Stimulated activated CD4-positive, alpha-beta T cell treated with anti-CD3 and anti-CD28 coated beads, TNF-alpha, amount 100 ng/mL, for 1 hour (primary cell): ENCODE measurements at places on chromosomes 7 and 10.

DNA sequence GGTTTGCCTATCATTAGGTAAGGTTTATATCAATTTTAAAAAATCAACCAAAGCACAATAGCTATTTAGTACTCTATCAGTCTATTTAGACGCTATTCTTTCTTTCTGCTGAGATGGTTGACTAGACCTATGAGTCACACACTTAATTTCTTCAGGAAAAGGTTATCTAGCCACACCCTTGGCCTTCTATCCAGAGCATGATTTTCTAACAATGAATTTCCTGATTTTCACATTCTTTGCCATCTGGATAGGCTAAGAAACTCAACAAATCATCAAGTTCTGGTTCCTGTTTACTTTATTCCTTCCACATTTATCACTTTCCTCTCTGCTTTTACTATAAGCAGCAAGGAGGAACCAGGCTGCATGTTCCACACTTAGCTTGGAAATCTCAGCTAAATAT, 8.1 kb downstream of the PRPS1L1 start:
- no peak for DNase-seq

DNA sequence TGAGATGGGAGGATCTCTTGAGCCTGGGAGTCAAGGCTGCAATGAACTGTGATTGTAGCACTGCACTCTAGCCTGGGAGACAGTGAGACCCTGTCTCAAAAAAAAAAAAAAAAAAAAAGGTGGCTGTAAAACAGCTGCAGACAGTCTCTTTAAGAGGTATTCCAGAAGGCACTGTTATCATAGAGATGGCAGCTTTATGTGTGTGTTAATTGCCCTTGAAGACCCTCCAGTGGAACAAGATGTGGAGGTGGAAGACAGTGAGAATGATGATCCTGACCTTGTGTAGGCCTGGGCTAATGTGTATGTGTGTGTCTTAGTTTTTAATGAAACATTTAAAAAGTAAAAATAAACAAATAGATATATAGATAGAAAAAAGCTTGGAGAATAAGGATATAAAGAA, 66.0 kb downstream of the ZNF487 start:
- no peak for DNase-seq

GRCh38 chr7:4667776-4668509, 14.2 kb upstream of the FOXK1 start:
- DNase-seq, result no peak

DNA sequence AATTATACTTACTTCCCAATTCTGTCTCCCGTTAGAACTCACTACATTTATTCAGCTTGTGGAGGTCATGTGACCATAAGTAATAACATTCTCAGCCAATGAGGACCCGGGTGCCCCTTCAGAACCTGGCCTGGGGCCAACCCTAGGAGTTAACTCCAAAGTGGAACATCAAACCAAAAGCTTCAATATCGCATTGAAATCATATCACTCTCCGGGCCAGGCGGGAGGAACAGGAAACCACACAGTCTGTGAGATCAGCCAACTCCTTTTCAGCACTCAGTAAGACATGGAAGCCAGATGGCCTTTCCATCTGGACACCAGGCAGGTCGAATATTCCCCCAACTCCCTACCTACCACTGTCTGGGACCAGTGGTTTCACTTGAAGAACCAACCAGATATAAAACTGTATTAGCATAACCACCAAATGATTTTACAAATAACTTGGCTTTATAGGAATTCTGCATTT, 5.5 kb downstream of the CREB3L2 start:
- no peak for DNase-seq

DNA sequence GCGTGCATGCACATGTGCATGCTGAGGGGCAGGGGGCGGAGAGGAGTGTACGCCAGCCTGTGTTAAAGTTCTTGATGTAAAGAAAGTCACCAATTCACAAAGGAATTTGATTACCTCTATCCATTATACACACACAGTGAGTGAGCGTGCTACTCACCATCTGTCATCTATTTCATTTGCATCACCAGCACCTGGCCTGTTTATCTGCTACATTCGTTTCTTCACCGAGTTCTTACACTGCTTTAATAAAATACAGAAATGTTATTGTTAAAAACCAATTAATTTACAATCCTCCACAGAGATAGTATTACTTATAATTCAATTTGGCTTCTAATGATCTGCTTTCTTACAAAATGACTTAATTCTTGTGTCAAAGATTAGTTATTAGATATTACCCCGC, 32.6 kb downstream of the NEUROD6 start:
- DNase-seq, result no peak

DNA sequence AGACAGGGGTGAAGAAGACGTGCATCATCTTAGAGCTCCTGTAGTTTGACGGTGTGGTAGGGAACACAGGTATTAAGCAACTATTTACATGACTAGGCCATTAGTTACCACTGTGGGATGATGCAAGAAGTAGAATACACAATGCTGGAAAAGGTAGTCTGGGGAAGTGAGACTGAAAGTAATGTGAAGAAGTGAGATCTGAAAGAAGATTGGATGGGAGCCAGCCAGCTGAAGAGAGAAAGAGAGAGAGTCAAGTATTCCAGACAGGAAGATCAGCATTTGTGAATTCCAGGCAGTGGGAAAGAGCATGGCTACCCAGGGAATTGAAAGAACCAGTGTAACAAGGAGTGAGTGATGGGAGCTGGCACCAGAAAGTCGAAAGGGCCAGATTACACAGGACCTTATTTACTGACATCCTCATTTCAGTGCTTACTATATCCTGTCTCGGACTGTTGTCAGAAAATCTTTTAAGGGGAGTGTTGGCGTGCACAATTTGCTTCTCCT, 4.0 kb upstream of the CFAP58 start:
- DNase-seq, result no peak

- DNase-seq, result no peak
These were observed 108.9 kb upstream of the GATA3 start for GRCh38 chr10:7945469-7946187.

- DNase-seq, result no peak
These were observed 13.8 kb downstream of the TAF3 start for GRCh38 chr10:7832060-7832459.

GRCh38 chr10:34753014-34753757, 61.9 kb downstream of the PARD3 start:
- DNase-seq, result no peak

DNA sequence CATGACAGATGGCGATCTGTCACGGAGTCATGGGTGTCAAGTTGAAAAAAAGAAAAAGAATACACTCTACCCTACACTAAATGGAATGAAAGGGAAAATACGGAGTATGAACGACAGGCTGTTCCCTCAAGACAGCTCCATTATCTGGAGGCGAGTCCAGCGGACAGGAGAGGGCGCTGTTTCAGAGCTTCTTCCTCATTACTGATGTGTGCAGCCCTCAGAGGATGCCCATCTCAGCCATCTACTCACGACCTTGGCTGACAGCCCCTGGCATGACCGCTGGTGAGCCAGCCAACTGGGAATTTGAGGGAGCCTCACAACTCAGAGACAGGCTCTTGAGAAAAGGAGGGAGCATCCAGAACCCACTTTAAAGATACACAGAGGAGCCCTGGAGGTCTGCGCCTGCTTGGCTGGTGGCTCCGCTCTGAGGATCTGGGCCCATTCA, 49.6 kb upstream of the SMNDC1 start:
- DNase-seq, result peak; percentile 51

GRCh38 chr10:15483215-15484075, 112.4 kb upstream of the FAM171A1 start:
- no peak for DNase-seq

DNA sequence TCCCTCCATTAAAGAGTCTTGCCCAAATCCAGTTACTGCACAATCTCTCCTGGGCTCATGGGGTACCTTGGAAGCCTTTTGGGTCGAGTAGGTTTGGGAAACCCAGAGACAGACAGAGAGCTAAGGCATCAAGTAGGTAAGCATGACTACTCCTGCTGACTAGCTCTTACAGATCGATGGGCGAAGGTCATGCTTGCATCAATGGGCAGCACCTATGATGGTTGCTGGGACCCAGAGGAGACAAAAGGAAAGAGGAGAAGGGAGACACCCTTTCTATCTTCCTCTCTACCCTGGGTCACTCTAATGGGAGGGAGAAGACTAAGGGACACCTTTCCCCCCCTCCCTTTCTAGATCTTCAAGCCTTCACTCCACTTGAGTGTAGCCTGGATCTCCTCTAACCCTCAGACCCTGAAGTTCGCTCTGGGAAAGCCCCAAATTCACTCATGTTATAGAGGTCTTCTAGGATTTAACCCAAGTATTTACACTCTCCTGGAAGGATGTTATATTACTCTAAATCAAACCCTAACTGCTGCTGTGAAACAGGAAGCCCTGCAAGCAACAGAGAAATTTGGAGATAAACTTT, 31.6 kb upstream of the ZNF746 start:
- DNase-seq, result no peak

- DNase-seq, result no peak
These were observed 135.6 kb downstream of the RPS24 start for GRCh38 chr10:78169214-78169613.

DNA sequence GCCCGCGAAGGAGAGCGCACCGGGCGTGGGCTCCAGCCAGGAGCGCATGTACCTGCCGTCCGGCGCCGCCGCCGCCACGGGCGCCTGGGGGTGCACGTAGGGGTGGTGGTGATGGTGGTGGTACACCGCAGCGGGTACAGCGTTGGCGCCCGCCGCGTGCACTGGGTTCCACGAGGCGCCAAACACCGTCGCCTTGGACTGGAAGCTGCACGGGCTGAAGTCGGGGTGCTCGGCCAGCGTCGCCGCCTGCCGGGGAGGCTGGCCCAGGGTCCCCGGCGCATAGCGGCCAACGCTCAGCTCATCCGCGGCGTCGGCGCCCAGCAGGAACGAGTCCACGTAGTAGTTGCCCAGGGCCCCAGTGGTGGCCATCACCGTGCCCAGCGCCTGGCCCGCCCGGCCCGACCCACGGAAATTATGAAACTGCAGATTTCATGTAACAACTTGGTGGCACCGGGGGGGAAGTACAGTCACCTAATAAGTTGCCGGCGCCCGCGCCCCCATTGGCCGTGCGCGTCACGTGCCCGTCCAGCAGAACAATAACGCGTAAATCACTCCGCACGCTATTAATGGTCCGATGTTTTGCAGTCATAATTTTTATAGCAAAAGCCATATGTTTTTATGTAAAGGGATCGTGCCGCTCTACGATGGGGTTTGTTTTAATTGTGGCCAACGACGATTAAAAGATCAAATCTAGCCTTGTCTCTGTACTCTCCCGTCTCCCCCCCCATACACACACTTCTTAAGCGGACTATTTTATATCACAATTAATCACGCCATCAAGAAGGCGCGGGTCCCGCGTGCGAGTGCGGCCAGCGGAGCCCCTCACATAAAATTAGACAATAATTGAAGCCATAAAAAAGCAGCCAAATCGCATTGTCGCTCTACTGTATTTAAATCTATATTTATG, at the start of gene HOXA9:
Gene HOXA9 (minus strand): TSS at position 449 of the 907 bp plus-strand sequence. CDS start 80 bp downstream, at position 369.
- DNase-seq, result no peak

DNA sequence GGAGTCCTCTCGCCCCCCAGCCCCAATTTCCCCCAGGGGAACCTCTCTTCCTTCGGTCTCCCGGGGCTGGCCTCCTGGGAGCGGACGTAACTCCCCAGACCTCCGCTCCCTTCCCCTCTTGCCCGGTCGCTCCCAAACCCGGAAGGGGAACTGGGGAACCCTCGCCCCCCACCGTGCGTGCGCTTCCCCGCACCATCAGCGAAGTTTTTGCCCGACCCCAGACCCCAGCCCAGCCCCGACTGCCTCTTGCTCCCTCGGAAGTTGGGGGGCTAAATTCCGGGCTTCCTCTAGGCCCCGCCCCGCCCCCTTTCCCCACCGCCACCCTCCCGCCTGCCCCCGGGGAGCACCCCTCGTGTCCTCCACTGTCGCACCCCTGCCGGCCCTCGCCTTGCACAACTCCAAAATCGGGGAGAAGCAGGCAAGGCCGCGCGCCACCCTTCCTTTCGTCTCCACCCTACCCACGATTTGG, 436 bp downstream of the GNB2 start:
- DNase-seq, result no peak
